Fibroblast of the aortic adventitia (primary cell): ENCODE measurements at places on chromosomes 13 and 19. TPM values are rescaled to one million over a fixed set of nuclear protein-coding genes. Genes with fewer than 3 reads are reported as not detected.

The SKA3 gene
- 24.0 and 69.3 TPM in 2 replicates for total RNA-seq

The SPATA13 gene
- 12.2 and 17.3 TPM in 2 replicates for total RNA-seq

The MYDGF gene
- 61.2 and 112 TPM in 2 replicates for total RNA-seq

The OR7G1 gene
- not detected in 2 replicates for total RNA-seq

The FOXA3 gene
- not detected in 2 replicates for total RNA-seq

The PABPC3 gene
- total RNA-seq = 0.08 and 0.09 TPM in 2 replicates
